ENCODE measurements at places on chromosomes 5 and 9.

DNA sequence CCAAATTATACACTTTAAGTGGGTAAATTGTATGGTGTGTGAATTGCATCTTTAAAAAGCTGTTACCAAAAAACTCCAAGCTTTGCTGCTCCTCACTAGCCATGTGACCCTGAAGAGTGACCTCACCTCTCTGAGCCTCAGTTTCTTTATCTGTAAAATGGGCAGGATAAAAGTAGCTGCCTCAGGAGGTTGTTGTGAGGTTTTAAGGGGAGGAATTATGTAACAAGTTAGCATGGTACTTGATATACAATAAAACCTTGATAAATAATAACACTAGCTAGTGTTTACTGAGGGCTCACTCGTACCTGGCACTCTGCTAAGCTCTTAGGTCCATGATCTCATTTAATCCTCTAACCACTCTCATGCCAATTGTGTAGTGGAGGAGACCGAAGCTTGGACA lies 19.0 kb upstream of the PHF19 start:
- no peak for DNase-seq

- DNase-seq = no peak
Measured at GRCh38 chr5:91146230-91146629, 236.9 kb downstream of the ARRDC3 start.

GRCh38 chr5:1515921-1516571 lies 7.7 kb downstream of the LPCAT1 start:
- no peak for DNase-seq

DNA sequence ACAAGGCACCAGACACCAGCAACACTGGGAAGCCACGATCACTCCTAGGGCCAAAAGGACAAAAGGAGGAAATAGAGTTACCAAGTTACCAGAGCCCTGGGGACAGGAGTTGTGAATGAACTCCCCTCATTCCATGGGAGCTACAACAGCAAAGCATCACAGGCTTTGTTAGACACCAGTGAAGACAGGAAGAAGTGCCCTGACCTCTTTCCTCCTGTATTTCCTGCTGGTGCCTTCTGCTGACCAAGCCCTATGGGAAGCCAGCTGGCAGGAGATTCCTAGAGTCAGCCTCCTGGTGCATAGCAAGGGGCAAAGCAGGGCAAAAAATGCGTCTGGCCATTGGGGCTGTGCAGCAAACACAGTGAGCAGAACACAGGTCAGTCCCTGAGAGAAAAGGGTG lies 374.7 kb downstream of the ZSWIM6 start:
- DNase-seq = no peak

- DNase-seq = no peak
Measured at GRCh38 chr5:168654211-168654721, 75.1 kb upstream of the PANK3 start.

DNA sequence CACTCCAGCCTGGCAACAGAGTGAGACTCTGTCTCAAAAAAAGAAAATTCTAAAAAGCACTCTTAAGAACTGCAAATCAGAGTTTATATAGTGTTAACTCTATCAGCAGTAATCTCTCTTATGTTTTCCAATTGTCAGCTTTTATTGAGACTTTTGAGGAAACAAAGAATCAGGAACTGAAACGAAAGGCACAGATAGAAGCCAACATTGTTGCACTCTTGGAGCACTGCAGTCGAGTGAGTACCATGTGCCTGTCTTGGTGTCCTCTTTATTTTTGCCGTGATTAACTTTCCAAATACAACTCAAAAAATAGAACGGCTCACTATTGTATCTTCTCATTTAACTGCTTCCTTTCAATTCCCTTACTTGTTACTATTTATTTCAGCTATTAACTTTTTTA lies 41.7 kb upstream of the LRRC19 start:
- DNase-seq = no peak

GRCh38 chr9:128770286-128771030 lies 1.3 kb downstream of the ZER1 start:
- no peak for DNase-seq

DNA sequence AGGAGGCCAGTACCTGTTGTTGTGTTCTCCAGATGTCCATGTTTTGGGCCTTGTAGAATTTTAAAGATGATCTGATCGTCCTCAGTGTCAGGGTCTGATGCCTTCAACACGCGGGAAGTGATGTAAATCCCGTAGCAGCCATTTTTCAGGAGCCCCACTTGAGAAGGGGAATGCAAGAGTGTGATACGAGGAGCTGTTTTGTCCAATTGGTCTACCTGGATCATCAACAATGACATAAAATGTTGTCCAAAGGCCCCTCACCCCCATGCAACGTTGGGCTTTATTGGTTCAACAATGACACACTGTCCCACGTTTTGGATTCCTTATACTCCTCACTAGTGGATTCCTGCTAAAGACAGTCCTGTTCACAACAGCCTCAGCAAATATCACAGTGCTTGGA lies 48.1 kb upstream of the CER1 start:
- DNase-seq = no peak

DNA sequence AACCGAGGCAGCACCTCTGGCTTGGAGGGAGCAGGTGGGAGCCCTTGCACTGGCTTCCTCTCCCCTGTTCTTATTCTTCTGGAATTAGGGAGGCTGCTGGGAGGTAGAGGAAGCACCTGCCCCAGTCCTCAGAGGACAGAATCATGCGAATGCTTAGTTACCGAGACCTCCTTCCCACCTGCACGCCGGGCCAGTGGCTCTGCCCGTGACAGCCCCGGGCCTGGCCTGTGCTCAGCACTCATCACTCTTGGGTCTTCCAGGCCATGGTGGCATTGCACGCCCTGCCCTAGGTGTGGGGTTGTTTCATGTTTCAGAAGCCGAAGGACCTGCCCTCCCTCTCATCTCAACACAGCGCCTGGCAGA lies 45.3 kb upstream of the NKD2 start:
- no peak for DNase-seq

DNA sequence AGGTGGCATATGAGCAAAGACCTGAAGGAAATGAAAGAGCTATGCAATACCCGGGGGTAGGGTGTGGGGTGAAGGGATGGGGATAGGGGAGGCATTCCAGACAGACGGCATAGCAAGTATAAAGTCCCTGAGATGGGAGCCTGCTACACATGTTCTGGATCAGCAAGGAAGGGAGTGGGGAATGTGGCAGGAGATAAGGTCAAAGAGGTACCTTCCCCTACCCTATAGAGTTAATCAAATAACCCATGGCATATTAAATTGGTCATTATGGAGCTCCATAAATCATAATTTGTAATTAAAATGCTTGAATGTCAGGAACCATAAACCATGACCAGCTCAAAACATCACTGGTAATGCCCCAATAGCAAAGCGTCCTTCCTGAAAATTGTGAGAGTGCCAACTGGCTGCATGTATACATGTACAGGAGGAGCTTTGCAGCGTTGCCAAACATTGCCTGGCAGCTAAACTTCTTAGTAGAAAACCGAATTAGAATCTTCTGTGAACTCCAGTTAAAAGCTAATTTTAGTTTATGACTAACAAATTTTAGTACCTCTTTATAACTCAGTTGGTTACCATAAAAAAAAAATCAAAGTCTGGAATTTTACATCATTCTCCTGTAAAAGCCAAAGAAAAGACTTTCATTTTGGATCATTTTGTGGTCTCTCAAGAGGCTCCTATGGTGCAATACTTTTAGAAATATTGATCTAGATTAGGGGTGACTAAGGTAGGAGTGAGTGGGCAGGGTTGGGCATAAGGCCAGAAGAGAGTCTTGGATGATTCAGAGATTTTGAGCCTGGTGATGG lies 4.7 kb downstream of the DNAI1 start:
- DNase-seq = no peak

DNA sequence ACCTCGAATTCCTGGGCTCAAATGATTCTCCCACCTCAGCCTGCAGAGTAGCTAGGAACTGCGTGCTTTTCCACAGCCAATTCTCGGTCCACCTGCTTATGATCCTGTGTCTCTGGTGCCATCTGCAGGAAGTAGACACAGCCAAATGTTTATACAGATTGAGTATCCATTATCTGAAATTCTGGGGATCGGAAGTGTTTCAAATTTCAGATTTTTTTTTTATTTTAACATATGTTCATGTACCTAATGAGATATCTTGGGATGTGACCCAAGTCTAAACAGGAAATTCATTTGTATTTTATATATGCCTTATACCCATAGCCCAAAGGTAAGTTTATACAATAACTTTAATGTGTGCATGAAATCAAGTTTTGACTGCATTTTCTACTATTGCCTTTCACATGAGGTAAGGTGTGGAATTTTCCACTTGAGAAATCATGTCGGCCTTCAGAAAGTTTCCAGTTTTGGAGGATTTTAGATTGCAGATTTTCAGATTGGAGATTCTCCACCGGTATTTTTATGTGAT lies 89.5 kb downstream of the ESM1 start:
- DNase-seq = peak; percentile 29

GRCh38 chr5:135887881-135888614 lies 7.6 kb downstream of the IL9 start:
- no peak for DNase-seq

GRCh38 chr5:35854248-35854647 lies 2.4 kb upstream of the IL7R start:
- DNase-seq = no peak

GRCh38 chr5:172364773-172365172 lies 81.2 kb upstream of the UBTD2 start:
- no peak for DNase-seq

DNA sequence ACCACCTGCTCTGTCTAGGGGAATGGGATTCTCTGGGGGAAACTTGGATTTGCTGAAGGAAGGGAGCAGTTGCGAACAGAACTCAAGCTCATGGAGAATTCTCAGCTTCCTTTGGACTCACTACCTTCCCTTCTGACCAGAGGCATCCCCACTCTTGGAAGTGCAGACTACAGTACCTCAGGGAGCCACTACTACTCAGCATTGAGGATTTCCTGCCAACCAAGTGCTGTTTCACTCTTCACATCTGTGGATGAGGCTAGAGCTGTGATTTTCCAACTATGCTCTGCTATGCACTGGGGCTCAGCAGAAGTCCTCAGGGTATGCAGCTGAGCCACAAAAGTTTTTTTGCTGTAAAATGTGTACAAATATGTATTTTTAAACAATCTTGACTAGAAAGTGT lies 43.9 kb downstream of the MACROH2A1 start:
- no peak for DNase-seq

DNA sequence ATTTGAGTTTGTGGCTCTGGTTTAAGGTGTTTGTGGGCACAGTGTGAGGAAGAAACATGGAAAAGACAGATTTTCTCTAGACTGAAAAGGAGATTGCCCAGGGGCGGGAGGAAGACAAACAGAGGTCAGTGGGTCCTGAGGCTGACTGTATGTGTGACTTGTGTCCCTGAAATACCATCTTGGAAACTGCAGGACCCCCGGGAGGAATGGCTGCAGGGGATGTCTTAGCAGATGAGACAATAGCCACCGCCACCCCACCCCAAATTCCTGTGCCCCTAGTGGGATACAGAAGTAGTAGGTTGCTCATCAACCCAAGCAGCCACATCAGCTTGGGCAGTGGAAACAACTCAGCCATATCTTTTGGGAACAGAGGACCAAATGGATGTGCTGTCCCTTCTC lies 1.7 kb upstream of the PSAT1 start:
- no peak for DNase-seq

DNA sequence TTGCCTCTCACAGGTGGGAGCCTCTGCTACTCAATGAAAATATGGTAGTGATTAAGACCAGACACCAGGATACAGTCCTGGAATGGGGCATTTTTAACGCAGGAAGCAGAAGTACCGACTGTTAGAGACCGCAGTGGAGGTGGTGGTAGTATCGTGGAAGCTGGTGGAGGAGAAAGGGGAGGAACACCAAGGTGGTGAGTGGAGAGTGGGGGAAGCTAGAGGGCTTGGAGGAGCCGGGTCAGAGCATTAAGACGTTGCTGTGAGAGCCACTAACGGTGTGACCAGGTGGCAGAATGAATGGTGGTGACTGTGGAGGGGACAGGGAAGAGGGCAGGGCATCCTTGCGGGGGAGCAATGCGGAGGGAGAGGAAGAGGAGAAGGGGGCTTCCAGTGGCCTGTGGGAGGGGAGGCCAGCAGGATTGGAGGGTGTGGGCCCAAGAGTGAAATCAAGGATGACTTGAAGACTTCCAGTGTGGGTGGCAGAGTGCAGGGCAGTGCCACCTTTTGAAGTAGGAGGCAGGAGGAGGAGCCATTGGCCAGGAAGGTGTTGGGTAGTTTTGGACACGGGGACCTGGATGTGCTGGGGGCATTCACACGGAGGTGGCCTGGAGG lies 1.6 kb upstream of the UBAC1 start:
- DNase-seq = no peak

DNA sequence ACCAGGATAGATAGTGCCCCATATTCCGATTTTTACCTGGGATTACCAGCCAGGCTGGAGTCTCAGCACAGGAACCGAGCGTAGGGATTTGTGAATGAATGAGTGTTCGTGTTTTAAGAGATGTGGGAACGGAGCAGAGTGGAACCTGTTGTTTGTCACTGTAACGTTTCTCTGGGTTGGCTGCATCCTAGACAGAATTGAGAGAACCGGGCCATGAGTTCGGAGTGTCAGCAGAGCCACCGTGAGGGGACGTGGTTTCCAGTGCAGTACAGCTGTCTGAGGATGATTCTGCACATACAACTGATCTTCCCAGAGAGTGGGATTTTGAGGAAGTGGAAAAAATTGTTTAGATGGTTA lies 1.2 kb downstream of the PDE8B start:
- DNase-seq = no peak

GRCh38 chr9:129391221-129391661 lies 213.2 kb upstream of the IER5L start:
- DNase-seq = no peak

DNA sequence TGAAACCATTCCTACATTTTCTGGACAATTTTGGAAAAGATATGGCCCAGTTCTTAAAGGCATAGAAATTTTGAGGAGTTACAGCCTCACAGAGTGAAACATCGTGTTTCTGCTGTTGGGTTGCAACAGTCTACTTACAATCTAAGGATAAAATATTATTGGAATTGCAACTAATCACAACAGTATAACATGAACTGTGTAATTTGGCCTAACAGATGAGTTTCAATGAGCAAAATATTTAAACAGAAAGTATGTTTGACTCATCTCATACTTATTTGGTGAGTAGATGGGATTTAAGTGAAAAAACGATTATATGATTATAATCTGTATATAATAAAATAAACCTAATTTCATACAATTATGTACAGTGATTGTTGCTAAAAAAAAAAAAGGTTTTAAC lies 1061.8 kb downstream of the CDH12 start:
- no peak for DNase-seq

DNA sequence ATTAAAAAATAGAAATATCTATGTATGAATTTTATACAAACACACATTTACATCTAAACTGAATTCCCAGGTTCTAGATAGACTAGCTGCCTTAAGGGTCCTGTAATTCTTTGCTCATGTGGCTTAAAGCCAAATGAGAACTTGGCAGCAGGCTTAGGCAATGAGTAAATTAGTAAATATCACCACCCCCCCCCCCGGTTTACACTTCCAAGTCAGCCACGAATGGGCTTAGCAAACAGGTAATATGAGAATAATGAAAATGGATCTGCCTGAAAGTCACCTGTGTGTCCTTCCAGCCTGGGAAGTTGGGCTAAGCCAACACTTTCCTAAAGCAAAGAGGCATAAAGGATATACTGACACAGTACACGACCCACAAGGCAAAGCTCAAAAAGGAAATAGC lies 108.6 kb downstream of the KLHL3 start:
- peak; percentile 73 for DNase-seq

Measured in NCI-H1105 treated with DMSO at 0.1 percent for 48 hours (cell line).